ENCODE measurements at places on chromosomes 3 and 15.

GRCh38 chr15:52493968-52494367 is 34.7 kb downstream of the MYO5A start:
- DNase-seq: no peak

- no peak for DNase-seq
Observed at GRCh38 chr3:43094851-43095250, 11.0 kb downstream of the POMGNT2 start.

DNA sequence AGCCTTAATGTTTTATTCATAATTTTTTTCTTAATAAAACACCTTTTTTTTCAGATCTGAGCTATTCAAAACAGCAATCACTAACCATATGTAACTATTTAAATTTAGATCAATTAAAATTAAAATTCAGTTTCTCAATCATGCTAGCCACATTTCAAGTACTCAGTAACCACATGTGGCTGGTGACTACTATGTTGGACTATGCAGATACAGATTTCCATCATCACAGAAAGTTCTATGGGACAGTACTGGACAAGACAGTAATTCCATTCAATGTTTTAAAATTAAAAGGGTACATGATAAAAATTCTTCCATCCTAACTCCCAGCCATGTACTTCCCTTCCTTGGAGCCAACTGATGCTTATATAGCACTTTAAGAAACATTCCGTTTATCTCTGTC is 119.3 kb downstream of the GLDN start:
- DNase-seq: no peak

- DNase-seq: no peak
Observed at GRCh38 chr3:2839876-2840275, 270.3 kb downstream of the IL5RA start.

DNA sequence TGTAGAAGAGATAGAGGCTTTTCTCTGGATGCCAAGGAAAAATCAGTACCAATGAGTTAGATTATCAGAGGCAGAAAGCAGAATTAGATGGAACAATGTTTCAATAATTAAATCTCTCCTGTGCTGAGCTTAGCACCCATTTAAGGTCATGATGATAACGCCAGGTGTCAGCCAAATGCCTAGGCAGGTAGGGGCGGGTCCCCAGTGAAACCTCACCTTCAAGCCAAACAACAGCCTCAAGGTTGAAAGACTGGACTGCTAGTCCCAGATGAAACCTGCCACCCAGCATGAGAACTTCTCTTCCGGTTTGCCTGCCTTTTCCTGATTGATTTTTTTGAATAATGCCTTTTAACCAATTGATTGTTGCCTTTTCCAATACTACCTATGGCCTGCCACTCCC is 363.0 kb downstream of the PLOD2 start:
- no peak for DNase-seq

- DNase-seq: no peak
Observed at GRCh38 chr3:138005627-138006026, 4.3 kb upstream of the CLDN18 start.

- no peak for DNase-seq
Observed at GRCh38 chr15:75776065-75776423, 63.4 kb upstream of the CSPG4 start.

GRCh38 chr15:80674245-80674614 is 20.9 kb upstream of the ABHD17C start:
- no peak for DNase-seq

DNA sequence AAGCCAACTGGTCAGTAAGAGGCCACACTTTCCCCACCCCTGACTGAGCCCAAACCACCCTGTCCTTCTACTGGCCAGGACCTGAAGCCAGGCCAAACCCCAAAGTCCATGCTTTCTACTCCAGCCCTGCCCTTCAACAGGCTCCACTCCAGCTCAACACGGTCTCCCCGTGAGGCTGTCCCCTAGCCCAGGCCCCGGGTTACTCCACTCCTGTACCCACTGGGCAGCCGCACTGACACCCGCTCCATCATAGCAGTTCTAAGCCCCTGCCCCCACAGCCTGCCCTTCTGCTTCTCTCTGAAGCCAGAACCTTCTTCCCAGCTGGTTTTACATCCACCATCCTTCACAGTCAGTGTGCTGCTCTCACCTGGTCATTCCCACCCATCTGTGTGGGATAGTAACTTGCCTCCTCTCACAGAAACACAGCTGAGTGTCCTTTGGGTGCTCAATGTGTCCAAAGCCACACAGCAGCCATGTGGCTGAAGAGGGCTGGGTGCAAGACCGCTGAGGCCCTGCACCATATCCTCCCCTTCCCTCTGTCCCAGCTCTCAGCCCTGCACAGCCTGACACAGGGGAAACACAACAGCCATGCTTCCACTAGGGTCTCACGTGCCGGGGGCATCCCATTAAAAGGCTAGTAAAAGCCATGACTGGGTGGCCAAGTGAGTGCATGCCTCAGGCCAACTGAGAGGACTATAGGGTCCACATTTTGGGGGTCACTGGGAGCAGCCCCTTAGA is 38.1 kb downstream of the TLE3 start:
- no peak for DNase-seq

- DNase-seq: no peak
Observed at GRCh38 chr3:58612830-58613229, 35.6 kb upstream of the FAM107A start.

DNA sequence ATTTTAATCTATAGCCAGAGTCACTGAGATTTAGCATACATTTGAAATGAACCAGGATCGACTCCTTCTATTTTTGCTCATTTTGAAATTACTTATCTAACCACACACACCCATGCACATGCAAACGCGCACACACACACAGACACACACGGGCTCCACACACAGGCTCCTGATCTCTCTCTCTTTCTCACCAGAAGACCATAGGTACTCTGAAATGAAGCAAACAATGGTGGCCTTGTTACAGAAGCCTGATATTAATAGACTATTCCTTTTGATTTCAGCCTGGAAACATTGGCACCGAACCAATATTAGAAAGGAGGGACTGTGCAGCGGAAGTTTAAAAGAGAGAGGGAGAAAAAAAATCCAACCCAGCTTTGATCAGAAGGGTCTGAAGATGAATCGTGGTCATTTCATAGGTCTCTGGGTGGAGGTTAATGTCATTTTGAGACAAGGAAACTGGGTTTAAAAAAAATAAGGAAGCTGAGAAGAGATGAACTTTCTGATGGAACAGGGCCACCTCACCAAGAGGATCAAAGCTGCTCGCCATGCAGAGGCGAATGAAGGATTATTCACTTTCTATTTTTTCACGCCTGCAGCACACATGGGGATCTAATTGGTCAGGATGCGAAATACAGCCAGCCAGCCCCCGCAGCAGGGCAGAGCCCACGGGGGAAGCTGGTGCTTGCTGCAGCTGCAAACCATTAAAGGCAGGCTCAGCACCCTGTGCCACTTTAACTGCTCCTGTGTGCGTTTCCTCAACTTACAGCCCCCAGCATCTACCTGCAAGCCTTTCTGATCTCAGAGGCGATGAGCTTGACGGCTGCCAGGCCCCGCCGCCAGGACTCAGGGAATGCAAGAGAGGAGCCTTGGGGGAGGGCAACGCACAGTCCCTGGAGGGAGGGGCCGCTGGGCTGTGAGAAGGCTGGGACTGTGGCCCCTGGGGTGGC is 88.8 kb downstream of the HES1 start:
- DNase-seq: no peak

DNA sequence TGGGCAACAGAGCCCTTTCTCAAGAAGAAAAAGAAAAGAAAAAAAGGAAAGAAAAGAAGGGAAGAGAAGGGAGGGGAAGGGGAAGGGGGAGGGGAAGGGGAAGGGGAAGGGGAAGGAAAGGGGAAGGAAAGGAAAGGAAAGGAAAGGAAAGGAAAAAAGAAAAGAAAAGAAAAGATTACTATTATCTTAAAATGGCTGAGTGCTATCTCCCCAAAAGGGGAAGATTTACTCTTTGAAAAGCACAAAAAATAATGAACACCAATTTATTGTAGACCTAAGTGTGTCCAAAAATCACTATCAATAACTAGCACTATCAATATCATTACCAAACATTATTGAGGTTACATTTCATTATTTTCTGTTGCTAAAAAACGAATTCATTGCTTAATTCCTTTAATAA is 89.0 kb downstream of the ATP1B3 start:
- DNase-seq: no peak

DNA sequence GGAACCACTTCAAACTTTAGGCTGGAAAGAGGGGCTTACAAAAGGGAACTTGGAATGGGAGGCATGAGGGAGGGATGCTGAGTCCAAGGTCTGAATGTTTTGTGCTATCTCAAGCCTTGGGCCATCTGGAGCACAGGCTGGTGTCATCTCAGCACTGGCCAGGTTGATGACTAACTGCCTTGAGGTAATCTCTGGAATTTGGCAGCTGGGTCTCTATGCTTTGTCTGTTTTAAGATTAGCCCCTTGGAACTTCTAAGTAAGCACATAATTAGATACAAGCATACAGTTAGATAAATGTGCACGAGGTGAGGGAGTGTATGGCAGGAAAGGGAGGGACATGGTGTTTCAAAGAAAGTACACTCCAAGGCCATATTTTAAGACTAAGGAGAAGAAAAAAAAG is 252.4 kb upstream of the CCDC54 start:
- no peak for DNase-seq

DNA sequence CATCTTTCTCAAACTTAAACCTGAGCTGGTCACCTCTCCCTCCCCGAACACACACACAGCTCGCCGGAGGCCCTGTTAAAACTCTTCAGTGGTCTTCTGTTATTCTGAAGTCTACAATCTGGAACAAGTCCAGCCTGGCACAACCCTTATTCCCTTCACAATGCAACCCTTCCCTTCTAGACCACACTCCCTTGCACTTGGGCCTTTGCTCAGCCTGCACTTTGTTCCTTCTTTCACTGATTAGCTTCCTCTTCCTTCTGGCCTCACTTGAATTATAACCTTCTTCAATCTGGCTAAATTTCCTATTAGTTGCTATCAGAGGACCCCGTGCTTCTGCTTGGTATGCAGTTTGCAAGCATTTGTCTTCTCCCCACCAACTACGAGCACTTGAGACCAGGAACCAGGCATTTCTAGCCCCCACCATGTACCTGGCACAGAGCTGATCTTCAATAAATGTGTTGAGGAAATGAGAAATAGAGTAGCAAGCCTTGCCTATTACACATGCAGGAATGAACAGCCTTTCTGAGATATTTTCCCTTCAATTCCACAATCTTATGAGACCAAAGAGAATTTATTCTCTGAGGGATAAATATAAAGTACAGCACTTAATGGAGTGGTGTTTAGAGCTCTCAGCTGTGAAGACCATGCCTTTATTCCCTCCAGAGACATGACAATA is 663.1 kb upstream of the ADAMTS9 start:
- DNase-seq: no peak

- DNase-seq: no peak
Observed at GRCh38 chr15:80581976-80582375, 113.1 kb upstream of the ABHD17C start.

GRCh38 chr3:12193485-12194165 is 34.9 kb upstream of the TIMP4 start:
- DNase-seq: no peak

- DNase-seq: no peak
Observed at GRCh38 chr3:117107946-117108345, 398.4 kb downstream of the TUSC7 start.

GRCh38 chr15:99249270-99249841 is at the start of gene TTC23:
TTC23 (minus strand) TSS chr15:99249581; CDS start chr15:99228712, 20,869 bp downstream.
- DNase-seq: no peak

- no peak for DNase-seq
Observed at GRCh38 chr3:56368846-56369245, 99.4 kb downstream of the ERC2 start.

- DNase-seq: no peak
Observed at GRCh38 chr15:84907731-84908130, 23.3 kb downstream of the SLC28A1 start.

DNA sequence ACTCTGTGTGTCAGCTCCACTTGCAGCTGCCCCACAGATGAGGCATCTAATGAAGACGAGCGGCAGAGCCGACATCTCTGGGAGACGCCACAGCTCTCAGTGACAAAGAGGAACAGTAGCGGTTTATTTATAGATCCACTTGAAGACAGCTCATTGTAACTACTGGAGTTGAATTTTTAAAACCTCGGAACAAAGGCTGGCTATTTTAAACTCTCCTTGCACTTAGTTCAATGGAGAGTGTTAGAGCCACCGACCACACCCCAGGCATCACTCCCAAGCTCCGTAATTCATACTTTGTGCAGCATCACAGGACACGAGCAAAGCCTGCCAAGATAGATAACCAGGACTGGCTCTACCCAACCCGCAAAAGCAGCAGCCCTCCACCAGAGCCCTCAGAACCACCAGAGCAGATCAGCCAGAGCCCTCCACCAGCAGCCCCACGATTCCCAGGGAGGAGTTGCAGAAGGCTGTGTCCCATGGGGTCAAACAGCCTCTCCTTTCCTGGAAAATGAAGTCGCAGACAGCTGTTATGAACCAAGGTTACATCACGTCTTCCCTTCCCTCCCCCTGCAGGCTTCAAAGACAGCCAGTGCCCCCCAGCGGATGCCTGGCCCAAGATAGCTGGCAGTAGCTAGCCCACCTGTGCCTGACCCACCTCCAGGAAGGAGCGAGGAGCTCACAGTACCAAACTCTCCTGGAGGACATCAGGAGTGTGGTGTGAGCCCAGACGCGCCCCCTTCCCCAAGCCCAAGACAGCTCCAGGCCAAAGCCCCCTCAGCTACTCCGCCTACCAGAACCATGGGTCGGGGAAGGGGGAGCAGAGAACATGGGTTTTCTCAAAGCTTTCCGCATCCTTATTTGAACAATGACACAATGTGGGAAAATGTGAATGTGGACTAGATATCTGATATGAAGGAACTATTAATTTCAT is 45.7 kb downstream of the POC1A start:
- no peak for DNase-seq

- no peak for DNase-seq
Observed at GRCh38 chr3:113002037-113002436, 11.3 kb downstream of the GTPBP8 start.

DNA sequence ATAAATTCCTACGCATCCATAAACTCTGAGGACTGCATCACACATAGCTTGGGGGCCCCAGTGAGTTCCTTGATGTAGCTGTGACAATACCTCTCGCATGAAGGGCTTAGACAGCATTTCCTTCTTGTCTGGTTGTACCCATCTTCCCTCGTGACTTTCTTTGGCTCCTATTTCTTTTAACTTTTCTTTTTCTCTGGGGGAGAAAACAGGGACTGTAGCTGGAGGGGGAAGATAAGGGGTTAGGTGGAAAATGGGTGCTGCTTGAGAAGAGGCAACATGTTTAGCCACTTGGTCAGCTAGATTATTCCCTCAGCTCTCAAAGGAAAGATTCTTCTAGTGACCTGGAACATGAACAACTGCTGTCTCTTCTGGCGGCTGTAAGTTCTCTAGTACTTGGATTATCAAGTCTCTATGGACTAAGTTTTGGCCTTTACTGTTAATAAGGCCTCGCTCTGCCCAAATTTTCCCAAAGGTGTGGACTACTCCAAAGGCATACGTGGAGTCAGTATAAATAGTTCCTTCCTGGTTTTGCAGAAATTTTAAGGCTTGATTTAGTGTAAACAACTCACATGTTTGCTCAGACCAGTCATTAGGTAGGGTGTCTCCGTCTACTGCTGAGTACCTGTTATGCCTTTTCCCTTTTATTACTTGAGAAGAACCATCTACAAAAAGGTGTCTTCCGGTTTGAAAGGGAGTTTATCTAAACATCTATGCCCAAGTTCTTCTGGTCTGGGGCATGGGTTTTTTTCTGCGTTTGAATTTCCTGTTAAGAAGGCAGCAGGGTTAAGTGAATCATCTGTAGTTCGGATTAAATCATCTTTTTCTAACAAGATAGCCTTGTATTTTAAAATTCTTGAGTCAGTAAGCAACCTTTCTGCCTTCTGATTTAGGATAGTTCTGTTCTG is 21.0 kb upstream of the ATG7 start:
- no peak for DNase-seq

All from effector CD8-positive, alpha-beta T cell (primary cell).